Right lung (tissue), 10 donors: ENCODE measurements at places on chromosomes 12 and 14. TPM values are rescaled to one million over a fixed set of nuclear protein-coding genes. Genes with fewer than 3 reads are reported as not detected.

DNA sequence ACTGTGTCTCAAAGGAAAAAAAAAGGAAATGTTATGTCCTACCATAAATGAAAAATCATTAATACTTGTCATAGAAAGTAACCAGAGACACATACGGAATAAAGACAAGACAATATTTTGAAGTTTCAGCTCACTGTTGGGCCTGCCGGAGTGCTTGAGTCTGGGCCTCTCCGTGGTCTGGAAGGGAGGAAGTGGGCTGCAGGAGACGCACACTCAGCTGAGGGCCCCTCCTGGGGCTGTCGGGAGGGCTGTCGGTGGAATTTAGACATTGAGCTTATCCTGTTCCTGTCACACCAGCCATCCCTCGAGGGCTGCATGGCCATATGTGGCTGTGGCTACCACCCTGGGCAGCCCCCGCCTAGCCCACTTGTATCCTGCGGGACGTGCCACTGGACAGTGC lies 80.6 kb downstream of the DDX51 start:
- DNase-seq: no peak

The MAPK1IP1L gene
- 89.1 TPM for polyA plus RNA-seq

The VDR gene
- 1.8 TPM for polyA plus RNA-seq

DNA sequence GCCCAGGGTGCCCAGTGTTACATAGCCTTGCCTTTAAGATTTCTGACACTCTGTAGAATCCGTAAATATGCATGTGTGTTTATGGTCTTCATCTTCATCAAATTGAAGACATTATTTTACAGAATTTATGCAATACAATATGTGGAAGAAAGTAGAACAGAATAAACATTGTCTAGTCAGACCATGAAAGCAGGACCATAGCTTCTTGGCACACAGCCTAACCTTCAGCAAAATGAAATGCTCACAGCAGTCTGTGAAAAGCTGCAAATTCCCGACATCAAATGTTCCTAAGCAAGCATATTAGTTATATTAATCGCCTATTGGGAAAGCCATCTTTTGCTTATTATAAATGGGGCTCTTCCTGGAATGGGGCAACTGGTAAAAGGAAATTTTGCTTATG lies 111.3 kb upstream of the GARIN2 start:
- no peak for DNase-seq

The TMEM253 gene
- polyA plus RNA-seq: 1.0 TPM

The DNAI7 gene
- 4.1 TPM for polyA plus RNA-seq

DNA sequence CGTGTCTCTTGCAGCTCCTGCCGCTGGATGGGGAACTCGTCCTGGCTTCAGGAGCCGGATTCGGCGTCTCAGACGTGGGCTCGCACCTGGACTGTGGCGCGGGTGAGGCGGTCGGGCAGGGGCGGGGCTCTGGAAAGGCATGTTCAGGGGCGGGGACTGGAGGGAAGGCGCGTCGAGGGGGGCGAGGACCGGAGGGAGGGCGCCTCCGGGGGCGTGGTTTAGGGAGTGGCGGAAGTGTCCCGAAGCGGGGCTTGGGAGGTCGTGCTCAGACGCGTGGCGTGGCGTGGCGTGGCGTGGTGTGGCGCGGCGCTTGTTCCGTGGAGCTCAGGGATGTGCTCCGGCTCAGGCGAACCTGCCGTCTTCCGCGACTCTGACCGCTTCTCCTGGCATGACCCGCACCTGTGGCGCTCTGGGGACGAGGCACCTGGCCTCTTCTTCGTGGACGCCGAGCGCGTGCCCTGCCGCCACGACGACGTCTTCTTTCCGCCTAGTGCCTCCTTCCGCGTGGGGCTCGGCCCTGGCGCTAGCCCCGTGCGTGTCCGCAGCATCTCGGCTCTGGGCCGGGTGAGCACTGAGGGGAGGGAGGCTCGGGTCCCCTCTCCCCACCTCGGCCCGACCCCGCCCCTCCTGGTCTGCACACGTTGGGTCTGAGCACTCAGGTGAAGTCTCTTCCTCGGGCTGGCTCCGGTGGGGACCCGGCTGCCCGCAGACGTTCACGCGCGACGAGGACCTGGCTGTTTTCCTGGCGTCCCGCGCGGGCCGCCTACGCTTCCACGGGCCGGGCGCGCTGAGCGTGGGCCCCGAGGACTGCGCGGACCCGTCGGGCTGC lies 6.2 kb downstream of the AMN start:
- peak; percentile 69 for DNase-seq

The BEGAIN gene
- 2.9 TPM for polyA plus RNA-seq

DNA sequence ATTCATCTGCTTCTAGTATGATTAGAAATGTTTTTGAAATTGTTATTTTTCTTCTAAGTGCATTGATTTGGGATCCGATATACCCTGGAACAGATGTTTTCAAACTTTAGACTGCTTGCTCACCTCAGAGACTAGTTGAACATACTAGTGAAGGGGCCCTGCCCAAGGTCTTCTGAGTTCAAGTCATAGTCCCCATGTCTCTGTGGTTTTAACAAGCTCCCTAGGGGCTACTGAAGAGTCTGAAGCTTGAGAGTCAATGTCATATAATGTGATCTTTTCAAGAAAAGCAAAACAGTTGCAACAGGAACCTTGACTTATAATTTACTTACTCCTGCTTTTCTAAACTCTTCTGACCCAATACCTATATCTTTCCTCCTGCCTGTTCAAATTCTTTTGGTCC lies 7.5 kb upstream of the UBE2N start:
- no peak for DNase-seq

- no peak for DNase-seq
Measured at GRCh38 chr14:91041450-91041849, 19.0 kb downstream of the RPS6KA5 start.

- no peak for DNase-seq
Measured at GRCh38 chr14:104142946-104143470, 4.6 kb downstream of the KIF26A start.

The ENDOU gene
- polyA plus RNA-seq: 0.33 TPM

GRCh38 chr12:48997719-48998496 lies 1.3 kb downstream of the DDN start:
- DNase-seq: no peak

DNA sequence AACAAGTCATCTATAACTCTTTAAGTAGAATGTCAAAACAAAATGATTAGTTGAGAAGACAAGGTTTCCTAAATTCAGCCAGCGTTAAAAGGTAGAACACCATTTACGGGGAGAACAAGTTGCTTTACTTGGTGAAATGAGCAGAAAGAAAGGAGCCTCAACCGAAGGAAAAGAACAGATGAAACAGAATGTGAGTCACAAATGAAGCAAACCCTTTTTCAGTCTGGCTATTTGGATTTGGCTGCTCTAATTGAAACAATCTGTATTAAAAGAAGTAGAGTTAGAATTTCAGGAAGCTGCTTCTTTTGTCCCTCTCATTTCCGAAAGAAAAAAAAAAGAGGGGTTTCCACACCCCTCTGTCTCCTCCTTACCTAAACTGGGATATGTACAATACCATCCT lies 34.6 kb downstream of the CEP128 start:
- DNase-seq: no peak

DNA sequence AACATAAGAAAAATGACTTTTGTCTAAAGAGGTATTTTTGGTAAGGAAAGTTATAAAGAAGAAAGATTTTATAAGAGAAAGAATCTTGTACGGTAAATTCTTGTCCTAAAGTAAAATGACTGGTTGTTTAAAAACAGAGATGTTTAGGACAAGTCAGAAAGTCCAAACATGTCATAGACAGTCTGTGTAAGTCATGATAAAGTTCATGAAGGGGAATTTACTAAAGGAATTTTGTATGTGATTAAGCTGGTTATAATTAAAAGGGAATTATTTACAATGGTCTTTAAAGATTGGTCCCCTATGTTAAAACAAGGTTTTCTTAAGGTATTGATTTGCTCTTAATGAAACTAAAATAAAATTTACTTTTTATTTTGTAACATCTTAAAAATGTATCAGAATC lies 269.4 kb upstream of the CCDC196 start:
- DNase-seq: no peak

- no peak for DNase-seq
Measured at GRCh38 chr12:128015276-128015675, 251.7 kb upstream of the TMEM132C start.
